Activated T-helper 1 cell treated with anti-CD3 and anti-CD28 coated beads, Interleukin-12 subunit alpha, Interleukin-12 subunit beta, Interleukin-2, Interleukin-4 antibody, amounts not matched to agents 30 ng/mL and 10 ng/mL and 1 ng/mL, durations not matched to agents 14 hours and 24 hours and 36 hours (primary cell): ENCODE measurements at places on chromosomes 3 and 15.
A peak's percentile ranks its signal among the peaks of the same experiment; 100 is the strongest.

DNA sequence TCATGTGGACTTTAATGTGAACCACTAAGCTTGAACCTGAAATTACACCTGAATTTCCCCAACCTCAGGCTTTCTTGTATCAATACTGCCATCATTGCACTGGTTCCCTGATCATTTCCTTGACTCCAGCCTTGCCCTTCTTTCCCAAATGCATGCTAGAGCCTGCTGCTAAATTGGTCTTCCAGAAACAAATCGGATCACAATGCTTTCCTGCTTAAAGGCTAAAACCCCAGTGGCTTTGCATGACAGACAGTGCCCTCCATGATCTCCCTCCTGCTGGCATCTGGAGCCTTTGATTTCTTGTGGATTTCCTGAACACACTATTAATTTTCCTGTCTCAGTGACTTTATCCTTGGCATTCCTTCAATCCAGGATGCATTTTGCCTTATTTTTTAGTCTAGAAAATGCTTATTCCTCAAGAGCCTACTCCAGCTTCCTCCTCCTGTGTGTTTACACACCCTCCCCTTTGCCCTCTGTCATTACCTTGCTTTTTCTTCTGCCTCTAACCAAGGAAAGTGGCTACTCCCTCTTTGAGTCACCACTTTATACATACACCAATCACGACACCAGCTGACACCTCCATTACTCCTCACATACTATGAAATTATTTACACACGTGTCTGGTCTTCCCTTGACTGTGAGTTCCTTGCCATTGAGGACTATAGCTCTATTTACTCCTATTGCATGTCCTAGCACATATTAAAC, 214.6 kb downstream of the KCNAB1 start:
- no peak for DNase-seq

DNA sequence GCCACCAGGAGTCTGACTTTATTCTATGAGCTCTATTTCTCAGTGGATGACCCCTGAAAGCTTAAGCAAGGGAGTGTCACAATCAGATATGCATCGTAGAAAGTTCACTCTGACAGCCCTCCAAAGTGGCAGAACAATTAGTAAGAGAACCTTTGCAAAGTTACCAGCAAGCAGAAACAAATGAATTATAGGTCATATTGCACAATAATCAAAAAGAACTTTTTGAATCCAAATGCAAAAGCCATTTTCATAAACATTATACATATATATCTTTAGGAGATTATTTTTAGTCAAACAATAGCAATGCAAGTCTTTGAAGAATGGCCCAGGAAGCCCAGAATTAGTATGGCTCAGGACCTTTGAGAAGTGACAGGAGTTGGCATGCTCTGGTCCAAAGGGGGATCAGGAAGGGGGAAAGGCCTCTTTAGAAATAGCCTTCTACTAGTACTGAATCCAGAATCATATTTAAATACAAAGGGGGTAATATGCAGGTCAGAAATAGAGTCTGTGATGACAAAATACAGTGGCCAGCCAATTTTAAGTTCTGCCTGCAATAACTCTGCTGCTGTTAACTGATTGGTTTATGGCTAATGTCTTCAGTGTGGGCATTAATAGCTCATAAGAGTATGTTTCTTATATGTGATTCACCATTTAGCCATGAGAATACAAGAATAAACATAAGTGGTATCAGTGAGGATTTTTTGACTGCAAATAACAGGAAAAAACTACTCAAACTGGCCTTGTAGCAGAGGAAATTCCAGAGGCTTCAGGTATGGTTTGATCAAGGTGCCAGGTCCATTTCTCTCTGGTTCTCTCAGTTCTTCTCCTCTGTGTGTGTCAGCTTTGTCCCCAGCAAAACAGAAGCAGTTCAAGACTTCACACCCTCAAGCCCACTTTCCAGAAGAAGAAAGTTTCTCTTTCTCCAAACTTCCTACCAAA, 17.0 kb upstream of the ITGB5 start:
- DNase-seq, result no peak

DNA sequence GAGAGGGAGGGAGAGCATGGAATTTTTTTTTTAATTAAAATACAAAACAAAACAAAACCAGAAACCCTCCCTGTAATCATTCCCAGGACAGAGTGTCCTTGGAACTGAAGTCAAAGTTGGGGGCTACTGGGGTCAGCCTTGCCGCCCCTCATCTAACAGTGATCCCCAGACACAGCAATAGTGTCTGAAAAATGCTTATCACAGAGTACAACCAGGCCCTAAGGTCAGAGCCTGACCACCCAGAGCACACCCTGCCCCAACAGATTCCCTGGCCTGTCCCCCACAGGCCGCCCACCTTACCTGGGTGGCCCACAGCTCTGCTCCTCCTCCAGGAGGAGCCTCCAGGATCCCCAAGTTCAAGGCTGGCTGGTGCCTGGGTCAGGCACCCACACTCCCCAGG, 101.6 kb upstream of the LINGO1 start:
- DNase-seq, result no peak

- no peak for DNase-seq
Measured at GRCh38 chr15:98720577-98721565, 72.5 kb downstream of the IGF1R start.

DNA sequence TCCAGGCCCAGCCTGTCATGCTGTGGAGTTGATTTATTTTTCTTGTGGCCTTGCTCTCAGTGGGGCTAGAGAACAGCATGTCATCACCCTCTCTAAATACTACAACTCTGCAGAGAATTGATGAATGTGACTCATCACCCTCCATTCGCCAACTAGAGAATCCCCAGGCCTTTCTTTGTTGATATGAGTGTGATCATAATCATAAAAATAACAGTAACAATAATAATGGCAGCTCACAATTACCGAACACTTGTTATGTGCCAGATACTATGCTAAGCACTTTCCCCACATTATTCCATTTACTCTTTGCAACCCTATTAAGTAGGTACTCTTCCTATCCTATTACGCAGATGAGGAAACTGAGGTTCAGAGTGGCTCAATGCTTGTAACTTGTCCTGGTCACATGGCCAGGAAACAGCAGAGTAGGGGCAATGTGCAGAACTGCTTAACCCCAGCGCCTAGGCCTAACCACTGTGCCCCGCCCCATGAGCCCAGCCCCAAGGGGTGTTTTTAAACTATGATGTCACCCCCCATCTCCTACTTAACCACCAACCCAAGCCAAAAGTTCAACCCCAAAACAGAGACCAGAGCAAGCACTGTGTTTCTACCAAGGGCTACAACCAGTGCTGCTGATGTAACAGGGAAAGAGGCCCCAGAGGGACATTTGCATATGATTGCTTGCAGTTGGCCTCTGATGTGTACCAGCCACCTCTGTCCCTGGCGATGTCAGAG, 104.5 kb downstream of the ADCY5 start:
- DNase-seq, result no peak

DNA sequence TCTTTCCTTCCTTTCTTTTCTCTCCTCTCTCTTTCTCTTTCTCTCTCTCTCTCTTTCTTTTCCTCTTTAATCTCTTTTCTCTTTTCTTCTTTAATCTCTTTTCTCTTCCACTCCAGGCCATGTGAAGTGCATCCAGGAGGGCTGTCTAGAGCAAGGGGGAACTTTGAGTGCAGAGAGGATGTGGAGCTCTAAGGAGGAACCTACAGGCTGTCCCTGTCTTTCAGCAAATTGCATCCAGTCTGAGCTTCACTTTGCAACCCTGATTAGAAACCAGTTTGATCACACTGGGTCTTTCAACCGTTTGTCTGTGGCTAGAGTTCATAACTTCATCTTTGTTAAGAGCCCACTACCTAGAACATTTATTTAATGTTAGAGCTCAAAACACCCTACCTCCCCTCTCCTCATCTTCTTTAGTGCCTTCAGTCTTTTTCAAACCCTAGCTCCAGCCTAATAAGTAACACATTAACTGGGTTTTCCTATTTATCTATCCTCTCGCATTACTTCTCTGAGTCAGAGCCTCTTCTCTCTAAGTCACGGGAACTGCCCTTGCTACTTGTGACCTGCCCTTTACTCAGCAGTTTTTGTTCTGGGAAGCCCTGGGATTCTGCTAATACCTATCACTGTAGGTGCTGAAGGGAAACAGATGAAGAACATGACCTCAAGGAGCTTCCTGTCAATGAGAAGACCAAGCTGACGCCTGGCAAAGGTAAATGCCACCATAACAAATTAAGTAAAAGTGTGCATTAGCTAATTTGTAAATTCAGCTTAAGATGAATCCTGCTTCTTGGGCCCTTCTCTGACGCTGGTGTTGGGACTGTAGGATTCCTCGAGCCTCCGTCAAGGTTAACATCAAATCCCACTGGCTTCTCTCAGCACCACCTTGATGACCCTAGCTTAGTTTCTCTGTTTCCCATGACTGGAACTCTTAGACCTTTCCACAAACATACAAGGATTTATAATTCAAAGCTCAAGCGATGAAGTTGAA, at the start of gene GCNT3:
GCNT3 (plus strand) TSS at position 508 of the 985 bp plus-strand sequence. CDS start 6,456 bp downstream, outside the sequence.
- no peak for DNase-seq

DNA sequence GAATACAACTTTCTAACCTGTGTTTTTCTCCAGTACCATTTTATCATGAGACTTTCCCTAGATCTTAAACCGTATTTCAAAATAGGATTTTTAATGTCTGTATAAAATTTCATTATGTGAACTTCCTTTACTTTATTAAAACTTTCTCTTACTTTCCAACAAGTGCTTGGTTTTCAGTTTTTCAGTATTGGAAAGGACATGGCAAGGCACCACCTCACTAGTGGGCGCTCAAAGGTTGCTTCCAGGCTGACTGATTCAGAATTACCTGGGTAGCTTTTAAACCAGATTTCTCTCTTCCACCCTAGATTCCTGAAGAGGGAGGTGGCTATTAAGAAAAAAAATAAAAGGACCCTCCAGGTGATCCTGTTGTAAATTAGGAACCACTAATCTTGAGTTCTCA, 236.6 kb downstream of the SOX2 start:
- no peak for DNase-seq

DNA sequence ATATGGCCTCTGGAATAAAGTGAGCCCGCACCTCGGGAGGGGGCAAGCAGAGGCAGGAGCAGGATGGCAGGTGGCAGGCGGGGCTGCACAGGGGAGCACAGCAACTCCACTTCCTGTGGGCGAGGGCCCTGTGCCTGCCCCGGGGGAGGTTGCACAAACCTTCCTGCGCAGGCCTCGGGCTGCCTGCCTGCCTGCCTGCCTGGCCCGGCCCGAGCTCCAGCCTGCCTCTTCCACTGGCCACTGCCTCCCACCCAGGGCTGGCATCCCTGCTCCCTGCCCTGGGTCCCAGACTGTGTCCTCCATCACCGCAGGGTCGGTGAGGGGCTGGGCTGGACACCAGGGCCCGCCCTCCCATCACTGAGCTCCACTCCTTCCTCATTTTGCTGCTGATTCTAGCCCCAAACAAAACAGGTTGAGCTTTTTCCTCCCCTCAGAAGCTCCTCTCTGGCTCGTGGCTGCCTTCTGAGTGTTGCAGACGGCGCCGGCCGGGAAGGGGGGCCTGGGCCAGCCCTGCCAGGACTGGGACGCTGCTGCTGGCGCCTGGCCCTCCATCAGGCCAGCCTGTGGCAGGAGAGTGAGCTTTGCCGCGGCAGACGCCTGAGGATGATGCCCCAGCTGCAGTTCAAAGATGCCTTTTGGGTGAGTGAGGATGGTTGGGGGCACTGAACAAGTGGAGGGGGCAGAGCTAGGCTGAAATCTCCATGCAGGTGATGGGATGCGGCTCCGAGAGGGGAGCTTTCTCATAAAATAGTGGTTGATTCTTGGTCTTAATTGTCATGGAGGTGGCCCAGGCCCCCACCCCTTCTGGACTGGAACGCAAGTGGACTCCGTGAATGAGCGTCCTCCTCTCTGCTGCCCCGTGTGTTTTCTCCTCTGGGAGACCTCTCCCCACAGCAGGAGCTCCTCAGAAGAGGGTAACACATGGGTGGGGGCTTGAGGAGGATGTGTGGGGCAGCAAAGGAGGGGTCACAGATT, at the start of gene PSTPIP1:
PSTPIP1 (plus strand) TSS at position 156 of the 975 bp plus-strand sequence; CDS start at position 604, 448 bp downstream.
- DNase-seq, result peak; percentile 64

DNA sequence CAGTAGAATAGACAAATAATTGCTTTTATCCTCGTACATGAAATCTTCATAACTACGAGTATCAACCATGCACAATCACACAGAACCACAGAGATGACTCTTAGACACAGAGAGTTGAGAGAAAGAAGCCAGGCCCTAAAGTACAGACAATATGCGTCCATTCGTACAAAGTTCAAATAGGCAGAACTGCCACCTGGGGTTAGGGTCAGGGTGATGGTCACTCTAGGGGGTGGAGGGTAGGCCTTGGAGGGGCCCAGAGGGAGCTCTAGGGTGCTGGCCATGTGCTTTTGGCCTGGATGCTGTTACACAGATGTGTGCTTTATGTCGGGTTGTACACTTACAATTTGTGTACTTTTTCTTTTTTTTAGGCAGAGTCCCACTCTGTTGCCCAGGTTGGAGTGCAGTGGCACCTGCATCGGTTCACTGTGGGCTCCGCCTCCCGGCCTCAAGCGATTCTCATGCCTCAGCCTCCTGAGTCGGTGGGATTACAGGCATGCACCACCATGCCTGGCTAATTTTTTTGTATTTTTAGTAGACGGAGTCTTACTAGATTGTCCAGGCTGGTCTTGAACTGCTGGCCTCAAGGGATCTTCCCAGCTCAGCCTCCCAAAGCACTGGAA, 65.9 kb upstream of the KLF13 start:
- DNase-seq, result no peak

DNA sequence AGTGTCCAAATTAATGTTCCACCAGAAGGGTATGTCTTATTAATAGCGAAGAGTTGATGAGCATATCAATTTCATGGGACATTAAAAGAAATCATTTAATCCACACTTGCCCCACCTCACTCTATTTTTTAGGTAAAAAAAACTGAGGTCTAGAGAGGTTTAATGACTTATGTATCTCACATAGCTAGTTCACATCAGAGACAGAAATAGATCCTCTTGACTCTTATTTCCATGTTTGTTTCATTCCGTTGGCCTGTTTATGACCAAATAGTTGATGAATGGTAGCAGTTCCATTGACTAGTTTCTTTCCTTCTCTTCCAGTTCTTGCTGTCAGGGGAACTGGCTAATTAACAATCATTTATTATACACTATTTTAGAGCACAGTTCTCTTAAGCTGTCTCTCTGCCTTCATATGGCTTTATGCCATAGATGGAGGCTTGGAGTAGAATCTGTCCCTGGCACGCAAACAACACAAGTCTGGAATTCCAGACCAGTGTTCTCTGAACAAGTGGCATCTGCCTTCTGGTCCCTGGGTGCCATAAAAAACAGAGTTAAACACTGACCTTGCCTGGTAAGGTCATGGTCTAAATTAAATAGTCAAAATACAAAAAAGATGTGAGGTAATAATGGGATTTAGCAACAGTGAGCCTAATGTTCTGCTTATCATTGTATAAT, 220.0 kb upstream of the CGNL1 start:
- DNase-seq, result no peak

DNA sequence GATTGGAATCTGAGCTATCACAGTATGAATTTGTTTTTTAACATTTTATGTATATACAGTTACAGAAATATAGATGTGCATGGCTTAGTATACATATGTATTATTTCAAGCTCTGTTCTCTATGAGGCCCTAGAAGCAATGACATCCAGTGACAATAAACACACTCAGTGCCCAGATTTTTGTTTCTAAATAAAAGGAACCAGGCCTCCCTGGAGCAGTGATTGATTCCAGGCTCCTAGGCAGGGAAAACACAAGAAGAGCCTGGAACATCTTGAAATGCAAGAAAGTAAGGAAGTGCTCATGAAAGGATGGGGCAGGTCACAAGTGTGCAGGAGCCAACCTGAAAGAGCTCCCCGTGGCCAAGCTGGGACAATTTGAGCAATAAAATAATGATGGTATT, 18.5 kb upstream of the CGNL1 start:
- no peak for DNase-seq

- no peak for DNase-seq
Measured at GRCh38 chr3:177642804-177643125, 445.5 kb upstream of the TBL1XR1 start.
